ENCODE measurements at places on chromosomes 7 and 10.

- no peak for DNase-seq
Measured at GRCh38 chr7:96495751-96496216, 173.9 kb upstream of the SLC25A13 start.

DNA sequence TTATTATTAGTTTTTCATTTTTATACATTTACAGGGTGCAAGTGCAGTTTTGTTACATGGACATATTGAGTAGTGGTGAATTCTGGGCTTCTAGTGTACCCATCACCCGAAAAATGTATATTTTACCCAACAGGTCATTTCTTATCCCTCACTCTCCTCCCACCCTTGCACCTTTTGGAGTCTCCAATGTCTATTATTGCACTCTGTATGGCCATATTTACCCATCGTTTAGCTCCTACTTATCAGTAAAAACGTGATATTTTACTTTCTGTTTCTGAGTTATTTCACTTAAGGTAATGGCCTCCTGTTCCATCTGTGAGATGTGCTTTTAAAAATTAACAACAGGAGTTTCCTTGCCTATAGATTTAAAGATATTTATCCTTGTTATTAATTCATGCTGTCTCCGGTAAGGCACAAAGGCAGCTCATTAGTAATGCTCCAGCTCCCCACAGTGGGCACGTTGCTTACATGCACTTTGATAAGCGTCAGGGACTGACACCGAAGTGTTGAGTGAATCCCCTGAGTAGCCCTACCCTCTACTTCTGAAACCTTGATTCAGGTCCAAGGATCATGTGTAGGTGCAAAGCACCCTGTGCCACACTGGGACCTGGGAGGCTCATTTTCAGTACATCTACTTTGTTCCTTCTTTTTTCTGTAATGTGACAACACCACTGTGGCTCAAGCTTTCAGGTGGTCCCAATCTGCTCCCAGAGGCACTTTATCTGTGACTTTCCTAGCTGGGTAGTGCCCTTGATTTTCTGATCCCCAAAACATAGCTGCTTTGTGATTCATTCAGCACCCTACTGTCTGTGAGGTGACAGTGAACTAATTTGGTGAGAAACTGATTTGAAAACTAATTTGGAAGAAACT is 27.3 kb downstream of the HYAL4 start:
- peak; percentile 3 for DNase-seq

DNA sequence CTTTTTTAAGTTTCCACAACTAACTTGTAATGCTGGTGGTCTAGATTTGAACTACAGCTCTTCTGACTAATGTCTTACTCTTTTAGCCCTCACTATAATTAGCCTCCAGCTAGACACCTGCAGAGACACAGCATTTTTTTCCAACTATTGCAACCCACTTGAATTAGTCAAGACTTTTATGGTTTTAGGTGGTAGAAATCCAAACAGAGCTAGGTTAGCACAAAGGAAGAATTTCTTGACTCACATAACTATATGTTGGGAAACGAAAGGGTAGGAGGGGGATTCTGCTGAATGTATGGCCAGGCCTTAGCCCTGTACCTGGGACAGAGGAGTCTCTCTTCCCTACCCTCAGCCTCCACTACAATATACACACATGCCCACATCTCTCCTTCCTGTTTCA is 586.1 kb downstream of the INHBA start:
- no peak for DNase-seq

DNA sequence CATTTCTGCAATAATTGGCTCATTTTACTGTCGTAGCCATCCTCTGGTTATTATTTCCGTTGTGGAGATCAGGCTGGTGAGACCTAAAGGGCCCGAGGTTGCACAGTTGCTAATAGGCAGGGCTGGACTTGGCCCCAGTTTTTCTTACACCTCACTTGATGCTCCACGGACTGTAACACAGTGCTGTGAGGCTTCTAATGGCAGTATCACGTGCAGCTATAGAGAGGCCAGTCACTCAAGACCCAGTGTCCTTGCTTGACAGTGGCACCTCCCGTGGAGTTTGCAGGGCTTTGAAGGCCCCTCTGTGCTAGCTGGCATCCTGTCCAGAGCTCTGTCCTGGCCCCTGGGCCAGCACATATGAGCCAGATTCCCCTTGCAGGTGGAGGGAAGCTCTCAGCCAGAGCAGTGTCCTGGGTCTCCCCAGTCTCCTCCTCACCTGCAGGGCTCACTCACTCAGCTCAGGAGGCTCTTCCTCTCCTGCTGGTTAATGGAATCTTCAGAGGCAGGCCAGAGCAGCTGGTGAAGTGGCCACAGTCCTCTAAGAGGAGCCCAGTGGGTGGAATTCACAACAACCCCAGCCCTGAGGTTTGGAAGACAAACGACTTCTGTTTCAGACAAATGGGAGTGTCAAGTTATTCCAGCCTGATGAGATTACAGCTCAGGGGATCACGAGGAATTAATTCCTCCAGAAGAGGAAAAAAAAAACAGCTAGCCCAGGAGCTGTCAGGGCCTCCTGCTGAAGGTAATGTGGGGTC is 114.2 kb upstream of the FAM180A start:
- no peak for DNase-seq

- DNase-seq: no peak
Measured at GRCh38 chr7:97149843-97150242, 32.3 kb downstream of the SDHAF3 start.

- DNase-seq: no peak
Measured at GRCh38 chr10:63921908-63922467, 400.8 kb downstream of the REEP3 start.

DNA sequence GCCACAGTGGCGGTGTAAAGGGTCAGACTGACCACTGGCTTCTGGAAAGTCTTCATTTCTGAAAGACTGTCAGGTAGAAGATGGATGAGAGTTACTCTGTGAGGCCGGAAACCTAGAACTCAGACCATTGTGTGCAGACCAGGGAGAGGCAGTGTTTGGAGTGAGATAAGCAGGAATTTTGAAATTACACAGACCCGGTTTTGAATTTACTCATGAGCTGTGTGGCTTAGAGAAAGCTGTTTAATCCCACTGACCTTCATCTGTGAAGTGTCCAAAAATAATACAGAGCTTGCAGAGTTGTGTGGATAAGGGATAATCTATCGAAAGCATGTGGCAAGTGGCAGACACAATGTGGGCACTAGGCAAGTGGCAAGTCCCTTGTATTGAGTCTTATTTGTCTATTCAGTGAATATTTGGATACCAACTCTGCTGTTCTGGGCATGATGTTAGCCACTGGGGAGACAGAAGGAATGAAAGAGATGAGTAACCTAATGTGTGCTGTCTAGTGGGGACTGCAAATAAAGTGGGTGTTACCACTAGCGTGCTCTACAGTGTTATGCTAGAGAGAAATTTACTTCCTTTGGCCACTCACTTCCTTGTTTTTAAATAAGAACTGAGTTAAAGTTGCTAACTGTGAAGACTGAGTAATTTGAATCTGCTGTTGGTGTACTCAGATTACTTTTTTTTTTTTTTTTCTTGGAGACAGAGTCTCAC is 69.4 kb downstream of the KIAA1217 start:
- no peak for DNase-seq

DNA sequence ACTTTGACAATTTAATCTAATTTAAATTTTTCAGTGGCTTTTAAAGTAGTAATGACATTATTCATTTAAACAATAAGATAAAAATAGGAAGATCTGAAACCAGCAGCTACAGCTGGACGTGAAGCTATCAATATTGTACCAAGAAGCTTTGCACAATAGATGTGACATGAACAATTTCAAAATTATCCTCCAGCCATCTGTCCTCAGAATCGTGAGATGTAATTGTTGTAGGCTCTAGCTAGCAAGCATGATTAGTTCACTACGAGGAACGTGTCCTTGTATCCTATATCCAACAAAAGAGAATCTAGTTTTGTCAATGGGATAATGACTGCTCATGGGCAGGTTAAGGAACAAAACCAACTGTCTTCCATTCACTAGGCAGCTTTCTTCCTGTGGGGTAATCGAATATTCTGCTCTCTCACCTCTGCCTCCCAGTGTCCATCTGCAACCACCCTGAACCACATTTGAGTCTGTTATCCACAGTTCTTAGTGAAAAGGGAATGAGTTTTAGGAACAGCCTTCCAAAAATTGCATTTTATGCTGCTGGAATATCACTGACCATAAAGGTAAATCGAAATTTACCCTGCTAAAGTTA is 247.3 kb downstream of the PARD3 start:
- no peak for DNase-seq

GRCh38 chr7:110522061-110522760 is 568.7 kb upstream of the LRRN3 start:
- no peak for DNase-seq

- DNase-seq: no peak
Measured at GRCh38 chr10:30738416-30738815, 108.9 kb upstream of the LYZL2 start.

DNA sequence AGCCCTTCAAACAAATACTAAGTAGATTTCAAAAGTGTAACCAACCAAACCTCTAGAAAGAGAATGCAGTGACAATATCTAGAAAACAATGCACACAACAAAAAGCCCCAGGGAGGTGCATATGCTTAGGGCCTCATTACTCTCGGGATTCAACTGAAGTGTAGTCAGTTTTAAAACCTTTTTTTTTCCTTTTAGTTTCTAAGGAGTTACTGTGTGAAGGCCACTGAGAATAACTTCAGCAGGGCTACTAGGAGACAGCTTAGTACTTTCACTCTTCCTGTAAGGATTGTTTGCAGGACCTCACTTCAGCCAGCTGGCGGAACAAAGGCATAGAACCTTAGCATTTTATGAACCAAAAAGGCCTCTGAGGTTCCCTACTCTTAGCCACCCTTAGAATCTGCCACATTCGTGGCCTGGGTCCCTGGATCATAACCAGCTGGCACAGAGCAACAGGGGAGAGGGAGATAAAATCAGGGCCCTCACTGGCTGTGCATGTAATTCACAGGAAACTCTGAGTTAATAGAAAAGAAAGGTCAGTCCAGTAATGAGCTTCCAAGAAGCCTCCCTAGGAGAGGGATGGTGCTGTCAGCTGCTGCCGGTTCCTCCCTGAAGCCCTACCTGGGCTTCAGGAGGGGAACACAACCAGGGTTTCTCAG is 3.6 kb downstream of the VOPP1 start:
- DNase-seq: no peak

- DNase-seq: peak; percentile 68
Measured at GRCh38 chr7:2451171-2452073, 24.8 kb downstream of the GRIFIN start.

DNA sequence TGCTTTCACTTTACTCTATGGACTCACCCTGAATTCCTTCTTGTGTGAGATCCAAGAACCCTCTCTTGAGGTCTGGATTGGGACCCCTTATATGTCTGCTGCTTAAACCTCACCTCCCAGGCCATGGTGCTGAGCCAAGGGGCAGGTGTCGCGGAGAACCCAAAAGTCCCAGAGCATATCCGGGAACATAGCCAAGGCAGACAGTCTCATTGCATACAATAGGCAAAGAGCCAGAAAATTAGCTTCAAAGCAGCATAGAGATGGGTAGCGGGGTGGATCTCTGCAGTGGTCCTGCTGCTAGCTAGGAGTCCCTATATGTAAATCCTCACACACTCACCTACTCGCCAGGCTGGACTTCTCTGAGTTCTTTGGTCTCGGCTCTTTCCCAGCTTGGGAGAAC is 5.5 kb downstream of the CCL24 start:
- no peak for DNase-seq

DNA sequence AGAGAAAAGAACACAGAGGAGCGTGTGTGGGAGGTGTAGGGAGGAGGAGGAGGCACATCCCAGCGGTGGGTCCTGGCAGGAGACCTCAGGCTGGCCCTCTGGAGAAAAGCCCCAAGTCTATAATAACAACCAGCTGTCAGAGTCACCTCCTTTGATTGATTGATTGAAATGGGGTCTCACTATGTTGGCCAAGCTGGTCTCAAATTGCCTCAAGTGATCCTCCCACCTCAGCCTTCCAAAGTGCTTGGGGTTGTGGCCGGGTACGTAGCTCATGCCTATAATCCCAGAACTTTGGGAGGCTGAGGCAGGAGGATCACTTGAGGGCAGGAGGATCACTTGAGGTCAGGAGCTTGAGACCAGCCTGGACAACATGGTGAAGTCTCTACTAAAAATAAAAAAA is 103.0 kb upstream of the ANLN start:
- DNase-seq: no peak

DNA sequence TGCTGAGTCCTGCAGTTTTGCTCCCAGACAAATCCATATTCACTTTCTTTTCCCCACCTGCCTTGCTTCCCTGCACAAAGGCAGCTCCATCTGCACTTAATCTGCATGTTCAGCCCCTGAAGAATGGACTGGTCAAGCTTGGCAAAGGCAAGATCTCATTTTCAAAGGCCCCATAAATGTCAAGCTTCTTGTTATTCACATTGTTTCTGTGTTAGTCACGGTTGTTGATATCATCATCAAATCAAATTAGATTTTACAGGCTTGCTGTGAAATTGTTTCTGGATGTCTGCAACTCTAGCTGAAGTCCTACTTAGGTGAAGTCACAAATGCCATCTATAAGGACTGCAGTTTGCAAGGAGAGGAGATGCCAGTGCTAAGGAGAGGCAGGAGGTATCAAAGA is 91.0 kb downstream of the GPAM start:
- no peak for DNase-seq

DNA sequence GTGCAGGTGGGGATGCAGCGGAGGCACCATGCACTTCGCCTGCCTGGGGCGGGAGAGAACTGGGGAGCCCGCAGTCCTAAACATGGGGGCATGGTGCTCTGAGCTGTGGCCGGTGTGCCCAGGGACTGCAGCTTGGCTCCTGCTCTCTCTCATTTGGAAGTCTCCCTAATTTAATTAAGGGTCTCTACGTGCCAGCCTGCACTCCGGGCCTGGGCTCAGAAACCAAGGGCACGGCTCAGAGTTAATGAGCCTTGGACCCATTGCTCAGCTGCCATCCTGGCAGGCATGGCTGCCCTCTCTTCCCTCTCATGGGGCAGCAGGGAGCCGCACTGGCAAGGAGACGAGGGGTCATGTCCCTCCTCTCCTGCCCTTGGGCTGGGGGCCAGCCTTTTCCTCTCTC is 115.6 kb downstream of the CDH23 start:
- DNase-seq: no peak

GRCh38 chr7:46603780-46604179 is 682.7 kb upstream of the IGFBP3 start:
- DNase-seq: no peak

- DNase-seq: no peak
Measured at GRCh38 chr7:41463770-41464470, 239.0 kb downstream of the INHBA start.

DNA sequence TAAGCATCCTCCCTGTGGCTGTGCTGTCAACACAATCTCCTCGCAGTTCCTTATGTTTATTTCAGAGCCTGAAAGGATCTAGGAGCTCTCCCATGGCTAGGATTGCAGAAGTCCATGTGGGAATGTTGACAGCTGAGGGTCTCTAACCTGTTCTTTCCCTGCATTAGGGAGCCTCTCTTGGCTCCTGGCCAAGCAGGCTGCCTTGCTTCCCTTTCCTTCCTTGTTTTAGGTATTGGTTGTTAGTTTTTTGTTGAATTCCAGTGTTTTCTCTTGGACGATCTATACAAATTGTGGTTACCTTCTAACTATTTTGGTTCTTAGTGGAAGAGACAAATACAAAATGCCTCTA is 171.8 kb downstream of the MLLT10 start:
- no peak for DNase-seq

Measured in activated gamma-delta T cell treated with anti-CD3 and anti-CD28 coated beads, Interleukin-2, amount 50 U/mL, for 16 hours (primary cell).